ENCODE measurements at places on chromosomes 11 and 22.

DNA sequence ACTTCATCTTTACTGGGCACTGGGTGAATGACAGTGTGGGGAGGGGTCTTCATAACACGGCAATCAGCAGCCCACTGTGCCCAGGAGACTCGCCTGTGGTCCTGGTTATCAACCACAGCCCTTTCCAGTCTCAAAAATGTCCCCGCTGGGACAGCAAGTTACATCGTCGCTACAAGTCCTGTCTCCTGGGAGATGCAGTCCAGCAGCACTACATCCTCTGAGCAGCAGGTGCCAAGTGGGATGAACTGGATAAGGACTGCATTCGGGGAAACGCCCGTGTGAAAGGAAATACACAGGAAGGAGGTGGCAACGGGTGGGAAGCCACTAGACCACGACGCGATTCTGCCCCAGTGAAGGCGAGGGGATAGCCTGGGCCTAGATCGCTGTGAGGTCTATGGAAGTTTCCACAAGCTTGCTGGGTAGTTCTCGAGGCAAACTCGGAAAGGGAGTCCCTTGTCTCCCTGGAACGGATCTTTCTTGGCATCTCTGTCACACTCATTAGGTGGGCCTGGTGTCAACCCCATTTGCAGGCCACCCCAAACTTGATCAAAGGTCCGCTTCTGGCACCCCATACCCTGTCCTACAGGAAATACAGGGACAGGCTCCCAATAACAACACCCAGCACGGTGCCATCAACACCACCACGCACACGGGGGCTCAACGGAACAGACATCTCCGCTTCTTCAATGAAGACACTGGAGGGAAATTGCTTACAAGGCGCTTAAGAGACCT is 4.4 kb downstream of the ASCL2 start:
- no peak for DNase-seq

DNA sequence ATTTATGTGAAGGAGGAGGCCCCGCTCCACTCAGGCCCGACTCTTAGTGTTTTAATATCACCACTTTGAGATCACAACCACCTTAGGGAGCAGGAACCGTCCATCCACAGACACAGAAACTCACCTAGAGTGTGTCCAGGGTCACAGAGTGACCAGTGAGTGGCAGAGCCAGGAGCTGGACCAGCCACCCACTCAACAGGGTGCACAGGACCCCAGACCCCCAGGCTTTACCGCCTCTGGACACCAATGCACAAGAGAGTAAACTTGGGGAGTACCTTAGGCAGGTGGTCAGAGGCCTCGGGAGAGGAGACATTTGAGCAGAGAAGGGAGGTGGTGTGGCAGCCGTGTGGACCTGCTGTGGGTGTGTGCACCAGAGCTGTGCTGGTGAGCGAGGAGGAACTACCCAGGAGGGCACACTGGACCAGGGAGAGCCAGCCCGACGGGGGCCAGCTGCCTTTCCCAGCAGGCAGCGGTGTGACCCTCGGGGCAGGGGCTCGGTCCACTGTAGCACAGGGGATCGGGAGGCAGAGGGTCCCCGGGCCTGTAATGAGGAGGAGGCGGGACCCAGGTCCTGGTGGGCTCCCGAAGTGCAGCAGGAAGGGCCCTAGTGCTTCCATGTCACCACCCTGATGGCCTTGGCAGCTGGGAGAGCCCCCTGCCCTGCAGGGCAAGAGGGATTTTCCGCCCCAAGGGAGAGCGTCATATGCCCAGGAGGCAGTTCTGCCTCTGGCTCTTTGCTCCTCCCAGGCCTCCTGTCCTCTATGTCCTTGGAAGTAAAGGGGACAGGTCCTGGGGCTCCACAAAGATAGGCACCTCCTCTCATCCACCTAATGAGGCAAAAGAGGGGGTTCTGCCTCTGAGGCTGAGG is 7.5 kb upstream of the NLRP6 start:
- DNase-seq: no peak

GRCh38 chr11:101748572-101749344 is 165.0 kb upstream of the TRPC6 start:
- no peak for DNase-seq

DNA sequence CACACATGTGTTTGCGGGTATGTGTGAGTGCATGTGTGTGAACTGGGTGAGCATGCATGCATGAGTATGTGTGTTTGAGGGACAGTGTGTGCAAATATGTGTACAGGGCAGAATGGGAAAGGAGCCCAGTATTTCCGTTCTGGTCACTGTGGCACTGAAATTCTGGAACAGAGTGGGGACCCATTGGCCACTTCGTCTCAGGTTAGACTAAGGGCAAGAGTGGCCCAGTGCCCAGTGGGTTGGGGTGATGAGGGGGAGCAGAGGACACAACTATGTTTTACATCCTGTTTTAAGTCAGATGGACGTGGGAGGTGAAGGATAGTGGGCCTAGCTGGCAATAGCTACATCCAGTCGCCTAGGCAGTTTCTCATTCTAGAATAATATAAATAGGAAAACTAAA is 438.5 kb downstream of the DYNC2H1 start:
- no peak for DNase-seq

DNA sequence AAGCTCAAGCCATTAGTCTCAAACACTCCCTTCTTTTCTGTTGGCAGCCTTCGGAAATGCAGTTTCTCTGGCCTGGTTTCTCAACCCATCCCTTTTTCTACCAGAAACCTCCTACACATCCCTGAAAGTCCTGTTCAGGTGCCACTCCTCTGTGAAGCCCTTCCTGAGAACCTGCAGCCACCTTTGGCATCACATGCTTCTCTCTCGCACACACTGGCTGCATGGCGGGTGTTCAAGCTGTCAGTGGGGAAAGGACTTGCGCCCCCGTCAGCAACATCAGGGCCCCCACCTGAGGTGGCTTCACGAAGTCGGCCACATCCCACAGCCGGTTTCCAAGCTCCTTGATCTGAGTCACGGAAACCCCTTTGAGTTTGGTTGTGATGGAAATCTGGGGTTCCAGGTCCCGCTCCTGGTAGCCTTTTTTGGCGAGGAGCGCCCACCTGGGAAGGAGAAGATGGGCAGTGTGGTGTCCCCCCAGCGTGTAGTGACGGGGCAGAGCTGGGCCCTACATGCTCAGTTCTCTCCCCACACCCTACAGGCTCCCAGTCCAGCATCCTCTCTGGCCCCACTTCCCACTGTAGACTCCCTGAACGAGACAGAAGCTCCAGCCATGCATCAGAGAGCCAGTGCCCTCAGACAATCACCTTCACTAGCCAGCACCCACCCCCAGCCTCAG is 1.7 kb upstream of the LRRC74B start:
- no peak for DNase-seq

- no peak for DNase-seq
These were observed 427.3 kb downstream of the BRD1 start for GRCh38 chr22:49400136-49400940.

- DNase-seq: no peak
These were observed 110.1 kb upstream of the LUZP2 start for GRCh38 chr11:24386546-24387397.

GRCh38 chr11:77602381-77603088 is 12.8 kb downstream of the AQP11 start:
- DNase-seq: no peak

DNA sequence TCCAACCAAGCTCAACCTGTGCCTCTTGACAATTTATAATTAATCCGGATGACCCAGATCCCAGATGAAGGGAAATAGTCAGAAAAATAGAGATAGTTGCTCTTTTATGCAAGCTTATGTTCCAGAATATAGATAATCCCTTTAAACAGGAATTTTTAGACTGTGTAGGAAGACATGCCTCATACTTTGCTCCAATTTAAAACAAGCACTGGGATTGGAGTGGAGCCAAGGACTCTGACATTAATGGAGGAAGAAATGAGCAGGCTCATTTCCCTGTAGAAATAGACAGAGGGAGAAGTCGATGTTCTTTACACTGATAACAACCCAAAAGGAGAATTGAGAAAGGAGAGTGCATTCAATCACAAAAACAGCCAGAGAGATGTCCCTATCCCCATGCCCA is 70.1 kb upstream of the LRRC55 start:
- DNase-seq: no peak

GRCh38 chr11:9943386-9944110 is 279.7 kb downstream of the SWAP70 start:
- no peak for DNase-seq

- no peak for DNase-seq
These were observed 63.2 kb upstream of the FIBIN start for GRCh38 chr11:26930518-26931247.

DNA sequence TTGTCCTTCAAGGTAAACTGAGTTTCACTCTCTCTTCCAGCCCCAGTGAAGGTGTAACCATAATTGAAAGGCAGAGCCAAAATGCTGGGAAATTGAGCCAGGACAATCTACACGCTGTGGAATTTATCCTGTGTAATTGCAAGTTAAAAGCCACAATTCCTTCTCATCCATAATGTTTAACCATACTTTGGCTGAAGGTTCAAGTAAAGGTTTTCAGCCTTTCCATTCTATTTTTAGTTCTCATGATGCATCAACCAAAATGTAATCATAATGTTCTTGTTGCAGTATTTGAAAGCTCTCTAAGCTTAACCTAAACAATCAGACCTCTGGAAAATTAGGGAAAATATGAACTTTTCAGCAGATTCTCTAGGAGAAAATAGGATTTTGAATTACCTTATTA is 14.0 kb upstream of the ARHGAP42 start:
- no peak for DNase-seq

DNA sequence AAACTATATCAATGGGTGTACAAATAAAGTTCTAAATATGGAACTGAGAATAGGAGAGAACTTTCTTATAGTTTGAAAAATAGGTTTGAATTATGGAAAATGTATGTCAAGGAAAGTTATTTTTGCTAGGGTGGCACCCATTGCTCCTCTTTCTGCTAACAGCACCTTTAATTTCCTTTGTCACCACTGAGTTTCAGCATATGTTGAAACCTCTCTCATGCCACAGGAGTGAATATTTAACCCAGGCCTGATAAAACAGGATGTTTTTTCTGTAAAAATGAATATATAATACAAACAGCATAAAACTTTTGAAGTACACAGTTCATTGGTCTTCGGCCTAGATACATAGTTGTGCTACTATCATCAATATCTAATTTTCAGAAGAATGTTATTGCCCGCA is 385.5 kb upstream of the ANO5 start:
- DNase-seq: no peak

- no peak for DNase-seq
These were observed 20.7 kb upstream of the CDC42EP2 start for GRCh38 chr11:65293909-65294381.

GRCh38 chr11:72631806-72632731 is 42.2 kb downstream of the PDE2A start:
- no peak for DNase-seq

DNA sequence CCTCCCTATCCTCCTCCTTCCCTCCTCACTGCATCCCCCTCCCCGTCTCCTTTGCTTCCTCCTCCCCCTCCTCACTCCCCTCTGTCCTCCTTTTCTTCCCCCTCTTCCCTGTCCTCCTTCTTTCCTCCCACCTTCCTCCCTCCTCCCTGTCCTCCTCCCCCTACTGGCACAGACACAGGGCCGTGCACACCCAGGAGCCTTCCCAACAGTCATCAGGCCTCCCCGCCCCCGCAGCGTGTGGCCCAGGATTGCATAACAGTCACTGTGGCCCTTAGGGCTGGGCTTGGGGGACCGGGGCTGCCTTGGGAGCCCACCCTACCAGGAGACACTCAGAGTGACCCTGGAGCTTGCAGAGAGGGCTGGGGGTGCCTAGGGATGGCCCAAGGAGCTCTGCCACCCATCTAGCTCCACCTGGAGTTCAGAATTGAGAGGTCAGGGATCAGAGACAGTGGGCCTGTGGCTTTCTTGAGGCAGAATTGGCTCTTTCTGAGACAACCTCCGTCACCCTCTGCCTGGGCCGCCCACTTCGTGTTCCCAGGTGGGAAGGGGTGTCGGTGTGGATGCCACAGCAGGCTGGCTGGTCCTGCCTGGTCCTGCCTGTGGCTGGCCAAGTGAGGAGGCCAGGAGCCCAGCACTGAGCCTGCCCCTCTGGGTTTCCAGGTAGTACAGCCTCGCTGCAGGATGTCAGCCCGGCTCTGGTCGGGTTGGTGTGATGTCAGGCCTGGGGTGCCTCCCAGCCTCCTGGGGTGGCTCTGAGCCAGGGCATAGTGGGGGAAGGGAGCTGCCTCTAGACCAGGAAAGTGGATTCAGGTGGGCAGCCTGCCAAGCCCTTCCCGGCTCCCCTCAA is 1.6 kb downstream of the SPI1 start:
- no peak for DNase-seq

- no peak for DNase-seq
These were observed 60.8 kb upstream of the CTSC start for GRCh38 chr11:88398372-88398771.

DNA sequence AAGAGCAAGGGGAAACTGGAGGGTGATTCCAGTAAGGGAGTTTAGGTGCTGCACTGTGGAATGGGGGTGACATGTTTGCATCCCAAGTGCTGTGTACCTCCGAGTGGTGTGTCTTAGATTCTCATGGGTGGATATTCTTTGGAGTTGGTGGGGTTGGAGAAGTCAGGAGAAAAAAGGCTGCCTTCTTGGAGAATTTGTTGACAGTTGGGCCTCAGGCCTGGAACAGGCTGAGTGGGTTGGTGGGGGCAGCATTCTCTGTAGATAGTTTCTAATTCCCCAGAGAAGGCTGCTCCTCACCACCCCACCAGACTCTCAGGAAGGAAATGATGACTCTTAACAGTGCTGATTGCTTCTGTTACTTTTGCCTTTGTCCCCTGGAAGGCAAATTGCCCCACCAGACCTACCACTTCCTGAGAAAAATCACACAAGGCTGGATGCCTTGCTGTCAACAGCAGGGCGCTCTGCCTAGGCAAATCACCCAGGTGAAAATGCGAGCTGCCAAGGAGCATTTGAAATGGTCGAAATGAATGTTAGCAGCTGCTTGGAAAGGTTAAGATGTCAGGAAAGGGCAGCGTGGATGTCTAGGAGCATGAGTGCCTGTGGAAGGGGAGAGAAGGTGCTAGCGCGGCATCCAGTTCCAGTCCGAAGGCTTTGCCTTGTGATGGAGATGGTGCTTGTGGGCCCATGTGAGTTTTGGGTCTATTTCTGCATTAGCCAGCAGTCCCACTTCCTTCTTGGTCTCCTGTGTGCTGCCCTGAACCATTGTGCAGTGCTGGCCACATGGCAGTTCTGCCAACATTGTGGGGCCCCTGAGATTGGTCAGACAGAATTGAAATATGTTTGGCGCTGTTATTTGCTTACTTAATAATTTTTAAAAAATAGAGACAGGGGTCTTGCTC is 29.7 kb upstream of the SORL1-AS1 start:
- DNase-seq: peak; percentile 45

DNA sequence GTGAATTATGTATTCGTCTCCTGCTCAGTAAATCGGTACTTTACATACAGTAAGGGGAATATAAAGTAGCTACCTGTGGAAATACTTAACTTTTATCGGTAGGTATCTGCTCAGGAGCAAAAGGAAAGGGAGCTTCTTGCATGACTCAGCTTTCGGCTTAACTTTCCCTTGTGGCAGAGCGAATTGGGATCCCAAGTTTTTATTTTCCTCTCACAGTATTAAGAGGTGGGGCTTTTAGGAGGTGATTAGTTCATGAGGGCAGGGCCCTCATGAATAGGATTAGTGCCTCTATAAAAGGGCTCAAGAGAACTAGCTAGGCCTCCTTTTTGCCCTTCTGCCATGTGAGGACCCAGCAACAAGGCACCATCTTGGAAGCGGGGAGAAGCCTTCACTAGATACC is 18.7 kb downstream of the RCN1 start:
- DNase-seq: no peak
